ENCODE measurements at places on chromosomes 1 and 21. TPM values are rescaled to one million over a fixed set of nuclear protein-coding genes. Genes with fewer than 3 reads are reported as not detected.

DNA sequence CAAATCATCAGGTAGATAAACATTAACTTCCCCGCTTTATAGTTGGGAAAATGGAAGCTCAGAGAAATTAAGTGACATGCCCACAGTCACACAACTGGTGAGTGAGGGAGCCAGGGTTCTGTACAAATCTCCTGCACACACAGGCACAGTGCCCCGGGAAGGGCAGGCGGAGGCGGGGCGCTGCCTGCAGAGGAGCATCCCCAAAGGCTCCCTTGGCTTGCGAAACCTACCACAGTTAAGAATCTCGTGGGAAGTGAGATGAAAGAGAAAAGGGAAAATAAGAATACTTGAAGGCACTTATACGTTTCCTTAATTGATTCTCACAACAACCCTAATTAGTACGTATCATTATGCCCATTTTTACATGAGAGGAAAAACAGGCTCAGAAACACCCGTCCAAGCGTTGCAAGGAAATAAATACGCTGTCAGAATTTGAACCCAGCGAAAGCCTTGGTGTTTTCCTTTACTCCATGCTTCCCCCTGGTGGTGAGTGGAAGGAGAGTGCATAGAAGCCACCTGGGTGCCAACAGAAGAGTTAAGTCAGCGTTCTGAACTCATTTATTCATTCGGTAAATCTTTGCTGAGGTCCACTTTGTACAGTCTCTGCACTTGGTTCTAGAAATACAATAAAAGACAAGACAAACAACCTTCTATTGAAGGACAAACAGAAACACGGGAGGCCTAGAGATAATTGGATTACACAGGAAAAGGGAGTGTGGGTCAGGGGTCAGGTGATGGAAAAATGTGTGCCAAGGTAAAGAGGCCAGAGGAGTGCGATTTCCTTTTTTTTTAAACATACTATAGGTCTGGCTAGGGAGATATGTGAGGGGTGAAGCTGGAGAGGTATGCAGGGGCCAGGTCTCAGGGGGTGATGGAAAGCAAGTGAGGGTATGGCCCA is 28.4 kb downstream of the ACP6 start:
- DNase-seq, result no peak
- no peak overlapping the region for H3K4me3 ChIP-seq
- peaks cover 3% of the 10 kb centered on the region for H3K36me3 ChIP-seq
- H3K4me1 ChIP-seq, result no peaks in the 10 kb centered on the region
- H3K27me3 ChIP-seq, result no peaks in the 10 kb centered on the region

DNA sequence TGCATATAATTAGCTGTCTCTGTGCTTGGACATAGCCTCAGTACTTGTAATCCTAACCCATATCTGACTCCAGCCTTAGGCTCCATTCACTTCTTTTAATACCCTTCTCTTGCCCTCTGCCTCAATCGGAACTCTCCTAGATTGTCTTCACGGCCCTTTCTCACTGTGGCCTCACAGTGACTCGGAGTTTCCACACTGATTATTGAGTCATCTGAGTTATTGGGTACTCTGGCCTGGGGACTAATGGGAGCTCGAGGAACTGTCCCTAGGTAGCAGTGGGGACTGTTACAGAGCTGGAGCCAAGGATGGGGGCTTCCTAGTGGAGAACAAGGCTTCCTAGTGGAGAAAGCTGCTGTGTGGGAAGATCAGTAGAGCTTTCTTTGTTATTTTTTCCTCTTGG is 17.0 kb downstream of the TRAF5 start:
- no peak for DNase-seq
- H3K27me3 ChIP-seq, result no peaks in the 10 kb centered on the region
- no peaks in the 10 kb centered on the region for H3K36me3 ChIP-seq
- no peak overlapping the region for H3K4me3 ChIP-seq
- H3K4me1 ChIP-seq, result no peaks in the 10 kb centered on the region

- peaks cover 2% of the 10 kb centered on the region for H3K4me1 ChIP-seq
- DNase-seq, result no peak
- H3K27ac ChIP-seq, result no peak overlapping the region
- H3K27me3 ChIP-seq, result no peaks in the 10 kb centered on the region
- H3K36me3 ChIP-seq, result no peaks in the 10 kb centered on the region
- H3K4me3 ChIP-seq, result no peak overlapping the region
Measured at GRCh38 chr1:218456444-218456843, 111.3 kb downstream of the TGFB2 start.

CCDC190 gene
- polyA plus RNA-seq, result not detected

DNA sequence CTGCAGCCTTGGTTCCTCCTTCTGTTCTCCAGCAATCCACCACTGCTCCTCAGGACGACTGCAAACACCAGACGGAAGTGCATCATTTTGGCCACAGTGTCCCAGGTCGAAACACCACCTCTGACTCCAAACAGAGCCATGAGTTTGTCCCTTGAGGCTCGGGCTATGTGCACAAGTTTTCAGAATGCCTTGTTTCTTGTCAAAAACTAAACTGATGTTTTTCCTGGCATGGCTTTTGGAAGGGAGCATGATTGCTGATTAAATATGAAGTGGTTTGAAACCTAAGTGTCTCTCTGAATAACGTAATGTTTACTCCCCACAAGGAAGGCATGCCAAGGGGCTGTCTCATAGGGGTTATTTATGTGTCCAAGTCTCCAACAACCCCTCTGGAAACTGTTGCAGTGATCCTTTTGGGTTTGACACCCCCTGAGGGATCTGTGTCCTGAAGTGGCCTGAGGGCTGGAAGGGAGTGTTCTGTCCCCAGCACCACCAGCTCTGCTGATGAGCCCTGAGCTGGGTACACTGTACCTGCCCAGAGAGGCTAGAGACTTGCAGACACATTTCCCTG is 132.7 kb downstream of the PLPP3 start:
- H3K36me3 ChIP-seq, result no peaks in the 10 kb centered on the region
- no peaks in the 10 kb centered on the region for H3K4me1 ChIP-seq
- no peak for DNase-seq
- H3K4me3 ChIP-seq, result no peak overlapping the region
- H3K27me3 ChIP-seq, result no peaks in the 10 kb centered on the region
- H3K27ac ChIP-seq, result no peak overlapping the region

- no peaks in the 10 kb centered on the region for H3K36me3 ChIP-seq
- DNase-seq, result no peak
Measured at GRCh38 chr1:61334718-61335589, 252.6 kb downstream of the NFIA start.

VANGL1 gene
- 2.7 TPM for polyA plus RNA-seq
